ENCODE measurements at places on chromosomes 5 and 9.
A peak's percentile ranks its signal among the peaks of the same experiment; 100 is the strongest.

DNA sequence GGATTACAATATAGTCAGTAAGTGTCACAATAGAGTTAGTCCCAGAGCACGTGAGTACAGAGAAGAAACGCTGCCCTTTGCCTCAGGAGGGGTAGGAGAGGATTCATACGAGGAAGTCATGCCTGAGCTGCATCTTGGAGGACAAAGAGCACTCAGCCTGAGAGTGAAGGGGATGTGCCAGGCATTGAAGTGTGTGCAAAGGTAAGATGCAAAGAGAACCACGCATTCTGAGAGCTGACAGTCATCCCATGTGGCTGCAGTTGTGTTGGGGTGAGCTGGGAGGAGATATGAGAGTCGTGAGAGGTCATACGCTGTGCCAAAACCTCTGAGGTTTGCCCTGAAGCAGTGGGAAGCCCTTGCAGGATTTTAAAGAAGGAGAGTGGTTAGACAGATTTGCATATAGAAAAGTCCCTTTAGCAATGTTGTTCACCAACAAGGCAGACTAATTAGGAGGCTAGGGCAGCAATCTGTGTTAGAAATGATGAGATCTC is 97.5 kb downstream of the PIP5K1B start:
- no peak for DNase-seq

- DNase-seq = no peak
These were observed 26.2 kb downstream of the SLC35A4 start for GRCh38 chr5:140590861-140591260.

- no peak for DNase-seq
These were observed 316.1 kb downstream of the IRX1 start for GRCh38 chr5:3911773-3912172.

DNA sequence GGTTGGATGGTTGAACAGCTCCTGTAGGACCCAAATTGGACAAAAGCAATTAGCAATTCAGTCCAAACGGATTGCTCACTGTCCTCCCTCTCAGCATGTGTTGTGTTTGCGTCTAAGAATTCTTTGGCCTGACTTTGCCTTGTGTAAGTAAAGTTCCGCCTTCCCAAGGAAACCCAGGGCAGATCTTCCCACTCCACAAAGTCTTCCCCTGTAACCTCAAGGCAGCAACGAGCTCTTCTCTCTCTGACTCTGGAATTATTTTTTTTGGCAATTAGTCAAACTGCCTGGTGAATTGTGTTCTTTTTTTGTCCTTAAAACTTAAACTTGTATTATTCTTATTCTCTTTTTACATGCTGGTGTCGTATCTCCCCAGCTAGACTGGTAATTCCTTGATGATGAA is 20.7 kb upstream of the BASP1 start:
- no peak for DNase-seq

DNA sequence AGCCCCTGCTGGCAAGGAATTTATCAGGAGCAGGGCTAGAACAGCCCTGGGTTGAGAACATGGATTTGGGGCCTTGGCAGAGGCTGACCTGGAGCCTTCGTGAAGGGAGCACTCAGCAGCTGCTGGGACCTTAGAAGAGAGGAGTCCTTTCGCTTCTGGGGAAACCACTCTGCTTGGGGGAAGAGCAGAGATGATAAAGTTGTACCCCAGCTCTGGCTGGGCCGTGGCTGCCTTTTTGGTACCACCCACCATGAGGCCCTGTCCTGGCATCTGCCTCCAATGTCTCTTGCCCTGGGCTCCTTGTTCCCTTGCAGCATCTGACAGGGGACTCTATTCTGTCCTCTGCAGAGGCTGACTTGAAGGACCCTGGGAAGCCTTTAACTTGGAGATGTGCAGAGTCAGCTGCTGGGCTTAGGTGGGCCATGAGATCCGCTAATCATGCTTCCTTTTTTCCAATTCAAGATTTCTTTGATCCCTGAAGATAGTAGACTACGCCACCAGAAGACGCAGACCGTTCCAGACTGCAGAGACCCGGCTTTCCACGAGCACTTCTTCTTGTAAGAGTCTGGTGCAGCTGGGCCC is 20.2 kb downstream of the RGS3 start:
- DNase-seq = no peak

DNA sequence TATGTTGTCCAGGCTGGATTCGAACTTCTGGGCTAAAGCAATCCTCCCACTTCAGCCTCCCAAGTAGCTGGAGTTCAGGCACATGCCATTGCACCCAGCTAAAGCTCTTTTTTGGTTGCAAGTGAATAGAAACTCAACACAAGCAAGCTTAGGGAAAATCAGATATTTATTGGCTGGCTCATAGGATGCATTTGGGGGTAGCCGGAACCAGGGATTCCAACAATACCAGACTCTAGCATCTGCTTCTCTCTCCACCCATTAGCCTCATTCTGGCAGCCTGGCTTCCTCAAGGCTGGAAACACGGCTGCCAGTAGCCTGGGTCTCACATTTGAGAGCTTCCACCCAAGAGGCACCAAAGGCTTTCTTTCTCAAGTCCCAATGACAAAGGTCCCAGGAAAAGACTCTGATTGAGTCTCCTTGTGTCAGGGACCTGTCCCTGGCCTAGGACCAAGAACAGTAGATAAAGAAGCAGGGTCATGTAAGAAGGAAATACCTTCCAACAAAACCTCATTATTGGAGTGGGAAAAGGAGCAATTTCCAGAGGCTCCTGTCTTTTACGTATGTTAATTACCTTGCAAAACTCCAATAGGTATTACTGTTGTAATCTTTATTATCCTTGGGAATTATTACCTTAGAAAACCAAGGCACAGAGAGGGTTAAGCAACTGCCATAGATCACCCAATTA is 23.0 kb upstream of the B4GALT1 start:
- no peak for DNase-seq

GRCh38 chr5:92554447-92555085 is 1026.5 kb downstream of the NR2F1-AS1 start:
- no peak for DNase-seq

GRCh38 chr5:157067005-157067404 is 8.1 kb upstream of the HAVCR1 start:
- DNase-seq = no peak

GRCh38 chr5:157568720-157569119 is 6.9 kb downstream of the ADAM19 start:
- no peak for DNase-seq

- no peak for DNase-seq
These were observed 35.0 kb upstream of the PCSK5 start for GRCh38 chr9:75855509-75855908.

GRCh38 chr9:71941060-71941568 is 29.7 kb downstream of the C9orf85 start:
- no peak for DNase-seq

- DNase-seq = no peak
These were observed 6.9 kb downstream of the FNBP1 start for GRCh38 chr9:130036099-130036498.

GRCh38 chr5:4216142-4216541 is 620.5 kb downstream of the IRX1 start:
- no peak for DNase-seq

DNA sequence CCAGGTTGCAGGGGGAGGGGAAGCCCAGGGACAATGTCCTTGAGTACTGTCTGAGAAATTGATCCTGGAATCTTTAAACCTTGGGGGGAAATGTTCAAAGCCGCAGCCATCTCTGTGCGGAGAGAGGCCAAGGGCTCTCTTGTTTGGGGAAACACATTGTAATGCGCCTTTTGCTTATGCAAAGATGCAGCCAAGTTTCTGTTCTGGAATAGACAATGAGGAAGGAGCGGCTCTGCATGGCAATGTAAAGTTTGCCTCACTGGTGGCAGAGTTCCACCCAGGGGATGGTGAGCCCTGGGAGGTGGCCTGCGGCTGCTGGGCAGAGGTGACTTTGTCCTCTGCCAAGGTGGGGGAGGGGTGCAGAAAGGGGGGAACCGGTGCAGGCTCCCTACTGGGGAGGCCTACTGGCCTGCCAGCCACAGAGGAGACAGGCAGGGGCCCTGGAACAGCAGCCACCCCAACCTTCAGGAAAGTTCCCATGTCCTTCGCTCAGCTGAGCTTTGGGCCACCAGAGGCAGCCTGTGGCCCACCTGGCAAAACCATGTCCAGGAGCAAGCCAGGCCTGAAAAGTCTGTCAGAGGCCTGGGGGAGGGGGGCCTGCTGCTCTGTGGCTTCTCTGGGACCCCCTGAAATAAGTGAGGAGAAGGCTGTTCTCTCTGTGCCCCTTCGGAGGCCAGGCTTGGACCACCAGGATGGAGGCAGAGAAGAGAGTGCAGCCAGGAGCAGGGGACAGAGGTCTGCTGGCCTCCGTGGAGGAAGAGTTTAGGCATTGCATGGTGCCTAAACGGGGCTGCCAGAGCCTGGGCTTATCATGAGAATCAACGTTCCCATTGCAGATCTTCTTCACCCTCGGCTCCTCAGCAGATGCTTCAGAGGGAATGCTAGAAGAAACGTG is 127.8 kb downstream of the ZNF354C start:
- DNase-seq = no peak

- DNase-seq = no peak
These were observed 271.8 kb downstream of the TRIM32 start for GRCh38 chr9:116958881-116959280.

DNA sequence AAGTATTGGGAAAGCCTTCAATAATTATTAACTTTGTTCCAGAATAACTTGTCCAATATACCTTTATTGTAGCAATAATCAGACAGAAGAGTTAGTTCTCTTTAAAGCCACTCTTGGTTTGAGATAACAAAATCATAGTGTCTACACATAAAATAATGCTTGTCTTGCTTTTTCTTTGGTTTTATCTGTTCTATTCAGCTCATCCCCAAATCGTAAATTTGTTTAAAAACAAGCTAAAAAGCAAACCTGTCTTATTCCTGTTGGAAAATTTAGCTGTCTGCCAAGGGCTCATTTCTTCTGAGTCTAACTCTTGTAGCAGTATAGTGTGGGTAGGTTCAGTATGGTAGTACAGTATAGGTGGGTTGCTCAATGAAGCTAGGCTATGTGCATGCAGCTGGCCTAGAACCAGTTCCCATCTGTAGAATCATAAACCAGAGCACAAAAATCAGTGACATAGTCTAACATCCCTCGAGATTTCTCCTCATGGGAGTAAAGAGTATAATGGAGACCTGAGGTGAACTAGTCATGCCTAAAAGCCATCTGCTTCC is 17.9 kb upstream of the APBA1 start:
- no peak for DNase-seq

DNA sequence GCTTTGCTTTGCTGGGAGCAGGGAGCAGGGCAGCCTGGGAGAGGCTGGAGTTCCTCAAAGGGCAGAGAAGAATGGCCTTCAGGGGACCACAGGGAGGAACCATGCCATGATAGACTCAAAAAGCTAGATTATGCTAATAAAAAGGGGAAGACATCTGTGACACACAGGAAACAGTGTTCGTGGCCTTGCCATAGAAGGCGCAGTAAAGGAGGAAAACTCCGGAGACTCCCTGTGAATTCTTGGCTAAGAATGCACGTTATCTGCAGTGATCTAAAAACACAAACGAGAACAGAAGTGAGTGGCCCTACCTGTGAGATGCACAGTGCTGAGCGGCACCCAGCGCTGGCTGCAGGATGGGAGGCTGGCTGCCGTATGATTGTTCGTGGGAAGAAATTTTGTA is 15.9 kb upstream of the LTC4S start:
- no peak for DNase-seq

DNA sequence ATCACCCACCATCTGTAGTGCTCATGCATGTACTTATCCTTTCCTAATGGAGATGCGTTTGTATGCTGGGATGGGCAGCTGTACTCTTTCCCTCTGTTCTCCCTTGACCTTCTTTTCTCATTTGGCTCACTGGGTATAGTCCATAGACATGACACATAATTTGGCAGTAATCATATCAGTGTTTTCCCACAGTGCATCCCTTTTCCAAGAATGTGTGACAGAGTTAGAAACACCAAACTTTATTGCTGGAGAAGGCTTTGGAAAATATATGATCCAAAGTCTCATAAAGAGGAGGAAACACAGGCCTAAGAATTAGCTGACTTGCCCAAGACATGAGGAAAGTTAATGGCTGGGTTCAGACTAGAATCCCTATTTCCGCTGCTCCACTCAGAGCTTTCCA is 1233.4 kb upstream of the DMAC1 start:
- DNase-seq = no peak

DNA sequence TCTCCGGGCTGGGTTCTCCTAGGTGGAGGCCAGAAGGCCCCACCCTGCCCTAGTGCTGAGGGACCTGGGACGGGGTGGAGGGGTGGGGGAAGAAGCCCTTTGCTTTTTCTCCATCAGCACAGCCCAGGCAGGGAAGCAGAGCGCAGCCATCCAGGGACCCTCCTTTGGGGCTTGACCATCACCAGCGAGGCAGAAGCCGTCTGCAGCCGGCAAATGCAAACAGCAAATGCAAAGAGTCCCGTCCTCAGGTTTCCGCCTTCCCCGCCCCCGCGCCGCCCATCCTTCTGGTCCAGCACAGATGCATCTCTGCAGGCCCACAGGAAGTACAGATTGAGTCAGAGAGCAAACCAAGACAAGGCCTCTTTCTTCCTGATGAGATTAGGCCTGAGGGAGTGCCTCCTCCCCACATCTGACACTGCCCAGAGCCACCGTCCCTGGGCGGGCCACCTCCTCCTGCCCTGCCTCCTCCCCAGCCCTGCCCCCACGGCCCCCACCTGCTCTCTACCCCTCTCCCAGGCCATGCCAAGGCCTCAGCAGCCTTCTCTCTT is 23.4 kb downstream of the CORO2A start:
- peak; percentile 26 for DNase-seq

DNA sequence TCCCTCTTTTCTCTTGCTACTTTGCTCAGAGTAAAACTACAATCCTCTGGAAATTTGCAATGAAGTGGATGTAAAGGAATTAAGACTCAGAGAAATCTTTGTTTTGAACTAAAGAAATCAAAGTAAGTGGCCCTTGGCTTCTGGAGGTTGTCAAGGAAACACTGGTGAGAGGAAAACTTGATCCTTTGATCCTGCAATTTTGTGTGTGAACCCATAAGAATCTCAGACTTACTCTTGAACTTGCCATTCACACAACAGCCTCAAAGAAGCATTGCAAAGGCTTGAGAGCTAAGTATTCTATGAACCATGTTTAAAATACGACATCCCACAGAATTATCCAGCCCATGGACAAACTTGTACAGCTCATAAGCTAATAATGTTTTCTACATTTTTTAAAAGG is 827.5 kb downstream of the TAF11L14 start:
- DNase-seq = no peak

DNA sequence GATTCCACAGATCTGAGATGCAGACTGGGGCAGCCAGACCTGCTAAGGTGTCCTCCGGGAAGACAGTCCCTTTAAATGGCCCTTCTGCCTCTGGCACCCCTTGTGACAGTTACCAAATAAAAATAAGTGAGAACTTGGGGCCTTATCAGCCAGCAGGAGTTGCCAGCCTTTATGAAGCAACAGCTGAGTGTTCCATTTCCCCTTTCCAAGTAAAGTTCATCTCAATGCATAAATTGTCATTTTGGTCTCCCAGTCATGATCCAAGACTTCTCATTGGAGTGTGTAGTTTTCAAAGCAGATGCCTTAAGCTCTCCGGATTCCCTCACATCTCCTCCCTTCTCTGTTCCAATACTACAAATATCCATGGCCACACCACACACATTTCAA is 4.1 kb downstream of the PTCH1 start:
- DNase-seq = no peak

GRCh38 chr9:114347675-114348074 is 18.0 kb downstream of the ORM2 start:
- no peak for DNase-seq

All from CD8-positive, alpha-beta memory T cell (primary cell).